Dermis microvascular lymphatic vessel endothelial cell (primary cell): ENCODE measurements at places on chromosomes 7 and 10. TPM values are rescaled to one million over a fixed set of nuclear protein-coding genes. Genes with fewer than 3 reads are reported as not detected.

DNA sequence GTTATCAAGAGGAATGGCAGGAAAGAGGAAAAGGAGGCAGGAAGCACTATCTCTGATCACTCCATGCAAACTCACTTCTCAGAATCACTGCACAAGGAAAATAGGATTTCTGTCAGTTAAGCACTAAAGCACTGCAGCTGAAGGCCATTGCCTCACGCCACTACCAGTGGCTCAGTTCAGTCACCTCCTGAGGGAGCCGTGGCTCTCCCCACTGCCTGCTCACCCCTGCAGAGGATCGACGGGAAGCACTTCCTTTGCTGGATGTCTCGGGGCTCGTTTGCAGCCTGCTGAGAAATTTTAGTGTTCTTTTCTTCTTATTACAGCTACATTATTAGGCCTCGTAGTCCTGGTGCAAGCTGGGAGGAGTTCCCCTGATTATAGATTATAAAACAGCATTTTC lies 90.1 kb upstream of the ADCY1 start:
- DNase-seq = no peak

LIPN gene
- not detected in 2 replicates for total RNA-seq

- DNase-seq = peak; percentile 77
Observed at GRCh38 chr7:107564553-107565298, 955 bp downstream of the DUS4L start.

- DNase-seq = peak; percentile 95
Observed at GRCh38 chr10:93471110-93471651, 11.0 kb downstream of the MYOF start.

DNA sequence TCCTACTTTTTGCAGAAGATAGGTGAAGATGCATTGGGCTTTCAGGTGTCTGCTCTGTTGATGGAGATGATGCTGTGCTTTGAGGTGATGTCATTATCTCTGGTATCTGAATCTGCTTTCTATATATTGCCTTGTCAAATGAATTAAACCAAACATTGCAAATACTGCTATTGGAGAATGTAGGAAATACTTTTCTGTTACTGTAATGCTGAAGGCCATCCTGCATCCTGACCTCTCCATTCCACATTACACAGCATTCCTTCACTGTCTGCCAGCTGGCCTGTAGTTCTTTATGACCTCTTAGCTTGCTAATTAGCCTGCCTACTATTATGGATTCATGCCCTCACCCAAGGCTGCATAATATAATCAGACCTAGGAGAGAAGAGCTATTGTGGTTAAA lies 73.2 kb downstream of the VCL start:
- peak; percentile 94 for DNase-seq

DNA sequence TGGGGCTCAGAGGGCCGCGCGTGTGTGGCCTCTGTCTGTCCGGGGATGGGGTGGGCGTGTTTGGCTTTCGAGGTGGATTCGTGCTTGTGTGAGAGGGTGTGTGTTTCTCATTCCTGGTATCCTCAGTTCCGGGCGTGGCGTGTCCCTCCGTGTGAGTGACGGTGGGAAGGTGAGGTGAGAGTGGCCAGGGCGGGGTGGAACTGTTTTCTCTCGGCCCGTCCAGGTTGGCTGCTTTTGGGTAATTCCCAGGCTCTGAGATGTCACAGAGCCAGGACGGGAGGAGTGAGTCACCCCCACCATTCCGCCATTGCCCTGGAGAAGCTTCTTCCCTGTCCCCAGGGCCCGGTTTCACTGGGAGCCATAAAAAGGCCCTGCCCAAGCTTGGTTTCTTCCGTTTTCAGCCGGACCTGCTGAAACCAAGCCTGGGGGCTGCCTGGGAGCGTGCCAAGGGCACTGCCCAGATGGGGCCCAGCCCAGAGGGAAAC lies 21.3 kb upstream of the CLDN4 start:
- DNase-seq = no peak

GRCh38 chr7:111531993-111532392 lies 30.3 kb downstream of the IMMP2L start:
- no peak for DNase-seq

SRRM3 gene
- total RNA-seq = 1.3 and 3.3 TPM in 2 replicates

GRCh38 chr7:83150310-83150709 lies 12.4 kb downstream of the PCLO start:
- DNase-seq = no peak

FAM241B gene
- 0.25 and 0.39 TPM in 2 replicates for total RNA-seq

OPN4 gene
- total RNA-seq = not detected in 2 replicates

DNA sequence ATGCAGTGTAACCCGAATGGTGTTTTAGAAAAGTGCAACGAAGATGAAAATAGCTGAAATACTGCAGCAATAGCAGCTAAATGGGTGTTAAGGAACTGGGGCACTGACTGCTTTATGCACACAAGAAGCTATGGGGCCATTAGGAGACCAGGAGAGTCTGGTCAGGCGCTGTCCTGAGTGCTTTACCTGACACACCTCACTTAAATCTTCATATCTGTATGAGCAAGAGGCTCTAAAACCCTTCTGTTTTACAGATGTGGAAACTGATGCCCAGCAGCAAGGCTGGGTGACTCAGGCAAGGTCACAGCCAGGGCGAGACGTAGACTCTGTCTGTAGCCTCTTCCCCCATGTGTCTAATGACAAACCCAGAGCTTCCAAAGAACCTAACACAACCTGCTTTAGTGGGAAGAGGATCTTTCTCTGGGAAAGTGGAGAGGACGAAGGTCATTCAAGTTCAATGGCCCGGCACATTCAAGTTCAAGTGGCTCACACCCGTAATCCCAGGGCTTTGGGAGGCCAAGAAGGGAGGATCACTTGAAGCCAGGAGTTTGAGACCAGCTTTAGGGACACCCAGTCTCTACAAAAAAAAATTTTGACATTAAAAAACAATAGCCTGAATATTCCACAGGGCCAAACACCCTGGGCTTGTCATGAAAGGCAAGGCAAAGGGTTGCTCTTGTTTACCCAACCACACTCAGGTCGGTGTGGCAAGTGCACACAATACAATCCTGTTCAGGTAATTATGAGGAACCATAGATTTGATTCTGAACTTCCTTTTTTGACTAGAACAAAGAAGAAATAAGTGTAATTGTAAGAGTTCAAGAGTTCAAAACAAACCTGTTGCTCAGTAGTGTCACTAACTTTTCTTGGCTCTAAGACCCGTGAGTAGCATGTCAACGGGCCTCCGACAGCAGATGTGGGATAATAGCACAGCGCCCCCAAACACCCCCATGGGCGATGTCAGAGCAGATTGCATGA lies 53.7 kb upstream of the KLF6 start:
- DNase-seq = no peak

SEMA3E gene
- total RNA-seq = 0.26 and 2.0 TPM in 2 replicates

LIPK gene
- not detected in 2 replicates for total RNA-seq

DNA sequence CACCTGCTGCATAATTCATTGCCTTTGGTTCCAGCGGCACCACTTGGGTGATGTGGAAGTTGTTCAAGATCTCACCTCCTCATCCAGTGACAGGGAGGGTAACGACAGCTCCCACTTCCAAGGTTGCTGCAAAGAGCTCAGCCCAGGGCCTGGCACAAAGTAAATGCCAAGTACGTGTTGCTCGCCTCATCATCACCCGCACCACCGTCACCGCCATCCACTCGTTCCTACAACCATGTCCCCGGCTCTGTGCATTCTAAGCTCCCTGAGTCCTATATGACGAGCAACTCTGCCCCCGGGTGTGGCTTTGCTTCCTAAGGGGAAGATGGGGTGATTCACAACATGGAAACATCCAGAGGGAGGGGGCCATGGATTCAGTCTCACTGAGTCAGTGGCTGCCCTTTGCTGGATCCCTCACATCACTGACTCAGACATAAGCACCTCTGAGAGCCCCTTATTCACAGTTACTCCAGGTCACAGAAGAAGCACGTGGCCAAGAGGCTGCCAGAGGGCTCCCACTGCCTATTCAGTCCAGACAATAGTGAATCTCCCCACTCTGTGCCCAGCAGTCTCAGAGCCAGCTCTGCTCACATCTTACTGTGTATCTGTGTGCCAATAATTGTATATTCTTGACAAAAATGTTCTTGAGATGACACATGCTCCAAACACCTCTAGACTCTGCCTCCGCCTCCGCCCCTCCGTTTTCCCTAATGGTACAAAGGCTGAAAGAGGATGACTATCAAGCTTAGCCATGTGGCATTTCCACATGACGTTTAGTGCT lies 159.1 kb downstream of the GFRA1 start:
- no peak for DNase-seq

DNA sequence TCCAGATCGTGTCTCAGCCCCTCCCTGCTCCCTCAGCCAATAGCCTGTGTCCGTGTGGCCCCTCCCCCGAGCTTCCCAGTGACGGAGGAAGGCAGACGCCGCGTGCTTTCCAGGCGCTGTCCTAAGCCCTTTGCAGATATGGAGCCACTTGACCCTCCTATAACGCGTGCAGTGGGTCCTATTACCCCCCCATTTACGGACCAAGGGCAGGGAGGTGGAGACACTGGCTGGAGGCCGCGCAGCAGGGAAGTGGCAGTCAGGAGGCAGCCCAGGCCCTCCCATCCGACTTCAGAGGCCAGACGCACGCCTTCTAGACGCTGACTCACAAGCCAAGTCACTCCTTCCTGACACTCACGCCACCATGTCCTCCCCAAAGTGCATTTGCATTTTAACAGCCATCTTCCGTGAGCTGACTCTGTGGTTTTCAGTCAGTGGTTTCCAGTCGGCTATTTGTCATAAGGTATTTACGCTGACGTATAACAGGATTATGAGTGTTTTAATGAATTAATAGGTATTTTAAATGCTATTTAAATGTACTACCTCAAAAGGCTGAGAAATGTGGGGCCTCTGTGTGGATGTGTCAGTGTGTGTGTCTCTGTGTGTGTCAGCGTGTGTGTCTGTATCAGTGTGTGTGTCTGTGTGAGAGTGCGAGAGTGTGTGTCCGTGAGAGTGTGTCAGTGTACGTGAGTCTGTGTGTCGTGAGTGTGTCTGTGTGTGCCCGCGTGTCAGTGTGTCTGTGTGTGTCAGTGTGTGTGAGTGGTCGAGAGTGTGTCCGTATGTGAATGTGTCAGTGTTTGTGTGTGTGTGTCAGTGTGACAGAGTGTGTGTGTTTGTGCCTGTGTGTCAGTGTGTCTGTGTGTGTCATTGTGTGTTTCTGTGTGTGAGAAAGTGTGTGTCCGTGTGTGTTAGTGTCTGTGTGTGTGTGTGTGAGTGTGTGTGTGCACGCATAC lies 92.0 kb upstream of the INSIG1 start:
- DNase-seq = peak; percentile 97

RARRES2 gene
- total RNA-seq = 0.51 and 1.8 TPM in 2 replicates

GIMAP8 gene
- total RNA-seq = 103 and 157 TPM in 2 replicates

- no peak for DNase-seq
Observed at GRCh38 chr7:102914585-102914984, 1.8 kb downstream of the LRRC17 start.

TMEM236 gene
- total RNA-seq = 0.38 and 0.64 TPM in 2 replicates

CDH23 gene
- total RNA-seq = under 0.01 TPM in 2 replicates

SCART1 gene
- 0.26 and 0.76 TPM in 2 replicates for total RNA-seq

- no peak for DNase-seq
Observed at GRCh38 chr7:140391634-140392033, 6.7 kb downstream of the SLC37A3 start.

EPHA1 gene
- under 0.01 TPM in 1 of 2 replicates, not detected in the other for total RNA-seq

HIF1AN gene
- 6.4 and 8.2 TPM in 2 replicates for total RNA-seq

OR6B1 gene
- not detected in 2 replicates for total RNA-seq

GRCh38 chr10:11086177-11086840 lies 68.6 kb downstream of the CELF2 start:
- DNase-seq = no peak

SEPTIN7 gene
- total RNA-seq = 75.9 and 96.0 TPM in 2 replicates

GRCh38 chr7:95317546-95317945 lies 6.8 kb downstream of the PON1 start:
- no peak for DNase-seq

DNA sequence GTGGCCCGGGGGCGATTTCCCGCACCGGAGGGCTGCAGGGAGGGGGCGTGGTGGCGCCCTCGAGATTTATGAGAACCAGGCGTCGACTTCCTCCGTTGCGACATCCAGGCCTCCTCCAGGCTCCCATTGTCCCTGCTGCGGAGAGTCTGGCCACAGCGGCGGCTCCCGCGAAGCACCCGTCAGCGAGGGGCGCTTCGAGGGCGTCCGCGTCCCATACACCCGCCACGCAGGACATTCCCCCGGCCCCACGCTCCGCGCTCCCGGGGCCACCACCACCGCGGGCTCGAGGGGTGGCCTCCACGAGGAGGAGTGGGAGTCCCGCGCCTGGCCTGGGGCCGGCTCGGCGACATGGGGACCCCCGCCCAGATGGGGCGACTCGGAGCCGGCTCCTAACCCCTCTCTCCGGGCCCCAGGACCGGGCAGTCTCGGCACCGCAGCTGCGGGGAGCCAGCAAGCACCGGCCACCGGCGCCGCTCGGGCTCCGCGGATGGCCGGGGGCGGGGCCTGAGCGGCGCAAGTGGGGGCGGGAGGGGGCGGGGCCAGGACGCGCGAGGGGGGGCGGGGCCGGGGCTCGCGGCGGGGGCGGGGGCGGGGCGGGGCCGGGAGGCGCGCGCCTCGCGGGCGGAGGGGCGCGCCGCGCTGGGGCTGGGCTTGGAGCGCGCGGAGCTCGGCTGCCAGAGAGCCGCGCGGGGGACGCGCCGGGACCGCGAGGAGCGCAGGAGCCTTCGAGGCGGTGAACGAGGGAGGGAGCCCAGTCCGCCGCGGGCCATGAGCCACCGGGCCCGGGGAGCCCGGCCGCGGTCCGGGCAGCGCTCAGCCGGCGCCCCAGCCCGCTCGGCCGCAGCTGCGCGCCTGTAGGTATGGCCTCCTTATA lies at the start of gene SH2B2:
SH2B2 (plus strand) TSS at position 632 of the 874 bp plus-strand sequence. CDS start 13,683 bp downstream, outside the sequence.
- no peak for DNase-seq

DNA sequence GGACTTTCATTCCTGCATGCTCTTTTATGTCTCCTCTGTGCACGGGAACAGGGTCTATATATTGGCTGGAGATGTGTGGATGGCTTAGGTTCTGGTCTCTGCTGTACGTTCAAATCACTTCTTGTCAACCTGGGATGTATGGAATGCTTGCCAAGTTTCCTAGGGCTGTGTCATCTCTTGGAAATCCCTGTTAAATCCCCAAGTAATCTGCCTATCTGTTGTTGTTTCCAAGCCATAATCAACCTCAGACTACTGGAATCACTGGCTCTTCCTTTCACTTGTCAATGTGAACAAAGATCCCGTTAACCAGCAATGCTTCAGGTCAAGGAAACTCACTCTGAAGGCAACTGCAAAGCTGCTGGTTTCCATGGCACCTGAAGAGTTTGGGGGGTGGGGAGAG lies 93.3 kb upstream of the FAM171A1 start:
- no peak for DNase-seq

DNA sequence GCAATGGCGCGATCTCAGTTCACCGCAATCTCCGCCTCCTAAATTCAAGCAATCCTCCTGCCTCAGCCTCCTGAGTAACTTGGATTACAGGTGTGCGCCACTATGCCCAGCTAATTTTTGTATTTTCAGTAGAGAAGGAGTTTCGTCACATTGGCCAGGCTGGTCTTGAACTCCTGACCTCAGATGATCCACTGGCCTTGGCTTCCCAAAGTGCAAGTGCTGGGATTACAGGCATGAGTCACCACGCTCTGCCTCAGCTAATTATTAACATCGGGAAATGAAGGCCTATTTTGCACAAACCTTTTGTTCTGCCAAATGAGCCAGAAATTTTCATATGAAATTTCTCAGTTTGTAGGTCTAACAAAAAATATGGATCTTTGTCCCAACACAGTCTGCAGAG lies 106.7 kb upstream of the ODAD2 start:
- DNase-seq = no peak
